KBM-7 (cell line): ENCODE measurements at places on chromosomes 2 and 18.
A peak's percentile ranks its signal among the peaks of the same experiment; 100 is the strongest.

GRCh38 chr2:44168681-44169154 is at the start of gene PPM1B:
Gene PPM1B, plus strand, starts transcription at chr2:44168875. Its CDS starts 32,325 bp downstream, at chr2:44201200.
- DNase-seq, result no peak

DNA sequence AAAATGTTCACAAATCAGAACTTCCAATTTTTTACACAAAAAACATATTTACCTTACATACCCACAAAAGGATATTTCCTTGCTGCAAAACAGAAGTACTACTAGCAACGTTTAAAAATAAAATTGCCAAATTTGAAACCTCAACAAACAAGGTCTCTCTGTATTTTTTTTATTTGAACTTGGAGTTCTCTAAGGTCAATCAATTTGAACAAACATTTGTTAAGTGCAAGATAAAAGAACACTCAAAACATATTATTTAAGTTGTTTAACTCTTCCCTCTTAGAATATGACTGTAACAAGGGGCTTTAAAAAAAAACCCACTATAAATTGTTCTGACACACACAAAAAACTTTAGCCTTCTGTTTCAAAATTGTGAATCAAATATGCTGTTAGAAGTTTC is 29.6 kb downstream of the PNO1 start:
- no peak for DNase-seq

GRCh38 chr2:171086352-171087290 is 74.1 kb downstream of the TLK1 start:
- DNase-seq, result peak; percentile 60

DNA sequence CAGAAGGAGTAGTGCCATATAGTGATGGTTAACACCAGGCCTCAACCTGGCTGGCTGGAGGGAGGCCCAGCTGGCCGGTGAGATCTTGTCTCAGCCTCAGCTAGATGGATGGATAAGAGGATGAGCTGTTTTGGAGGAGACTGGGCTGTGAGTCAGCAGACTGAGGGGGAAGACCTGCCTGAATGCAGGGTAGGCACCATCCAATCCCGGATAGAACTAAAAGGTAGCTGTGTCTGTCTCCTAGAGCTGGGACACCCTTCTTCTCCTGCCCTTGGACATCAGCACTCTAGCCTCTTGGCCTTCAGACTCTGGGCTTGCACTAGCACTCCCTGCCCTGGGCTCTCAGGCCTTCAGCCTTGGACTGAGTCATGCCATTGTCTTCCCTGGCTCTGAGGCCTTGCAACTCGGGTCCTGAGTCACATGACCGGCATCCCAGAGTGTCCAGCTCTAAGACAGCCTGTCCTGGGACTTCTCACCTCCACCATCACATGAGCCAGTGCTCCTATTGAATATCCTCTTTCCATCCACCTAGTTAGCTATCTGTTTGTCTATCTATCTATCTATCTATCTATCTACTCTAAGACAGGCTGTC is 131.3 kb downstream of the TPO start:
- no peak for DNase-seq

DNA sequence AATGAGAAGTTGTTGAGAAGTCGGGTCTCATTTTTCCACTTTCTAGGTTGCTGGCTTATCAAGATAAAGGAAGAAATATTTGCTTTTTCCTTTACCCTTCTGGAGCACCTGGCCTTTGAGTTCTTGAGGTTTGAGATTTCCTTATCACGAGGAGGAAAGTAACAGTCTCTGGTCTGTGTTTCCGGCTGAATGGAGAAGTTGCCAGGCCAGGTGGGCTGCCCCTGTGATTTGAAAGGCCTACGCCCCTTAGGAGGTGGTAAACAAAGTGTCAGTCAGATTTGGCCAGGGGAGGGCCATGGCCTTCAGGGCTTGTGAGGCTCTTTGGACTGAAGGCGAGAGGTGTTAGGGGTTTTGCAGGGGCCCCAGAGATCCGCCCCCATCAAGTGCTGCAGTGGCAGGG is 156.7 kb upstream of the HAAO start:
- DNase-seq, result peak; percentile 96

GRCh38 chr2:61962095-61962984 is 56.9 kb downstream of the COMMD1 start:
- DNase-seq, result no peak

DNA sequence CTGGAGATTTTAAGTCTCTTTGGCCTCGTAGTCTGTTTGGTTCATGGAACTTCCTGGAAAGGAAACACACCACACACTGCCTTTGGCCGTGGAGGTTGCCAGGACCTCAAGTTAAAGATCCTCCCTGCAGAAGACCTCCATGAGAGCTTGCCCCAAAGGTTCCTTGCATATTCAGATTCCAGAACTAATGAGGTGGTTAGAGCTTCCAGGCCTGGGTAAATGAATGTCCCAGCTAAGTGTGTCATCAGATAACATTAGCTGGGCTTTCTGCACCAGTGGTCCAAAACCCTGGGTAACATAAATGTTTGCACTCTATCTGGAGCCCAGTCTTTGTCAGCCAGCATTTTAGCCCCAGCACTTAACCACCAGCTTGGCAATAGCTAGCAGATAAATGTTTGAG is 122.1 kb upstream of the EML6 start:
- DNase-seq, result no peak

GRCh38 chr2:105746177-105747080 is 1.7 kb downstream of the NCK2 start:
- peak; percentile 68 for DNase-seq

DNA sequence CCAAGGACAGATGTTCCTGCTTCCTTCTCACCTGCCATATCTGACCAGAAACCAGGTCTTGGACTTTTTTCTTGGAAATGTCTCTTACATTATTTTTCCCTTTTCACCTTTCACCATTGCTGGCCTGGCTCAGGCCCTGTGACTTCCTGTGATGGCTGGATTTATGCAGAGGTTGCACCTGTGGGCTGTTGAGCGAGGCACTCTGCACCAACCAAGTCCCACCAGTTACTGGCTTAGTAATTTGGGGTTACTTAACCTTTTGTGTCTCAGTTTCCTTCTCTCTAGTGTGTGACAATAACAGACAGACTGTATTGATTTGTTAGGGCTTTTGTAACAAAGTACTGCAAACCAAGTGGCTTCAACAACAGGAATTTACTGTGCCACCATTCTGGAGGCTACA is 110.0 kb downstream of the INSIG2 start:
- no peak for DNase-seq

DNA sequence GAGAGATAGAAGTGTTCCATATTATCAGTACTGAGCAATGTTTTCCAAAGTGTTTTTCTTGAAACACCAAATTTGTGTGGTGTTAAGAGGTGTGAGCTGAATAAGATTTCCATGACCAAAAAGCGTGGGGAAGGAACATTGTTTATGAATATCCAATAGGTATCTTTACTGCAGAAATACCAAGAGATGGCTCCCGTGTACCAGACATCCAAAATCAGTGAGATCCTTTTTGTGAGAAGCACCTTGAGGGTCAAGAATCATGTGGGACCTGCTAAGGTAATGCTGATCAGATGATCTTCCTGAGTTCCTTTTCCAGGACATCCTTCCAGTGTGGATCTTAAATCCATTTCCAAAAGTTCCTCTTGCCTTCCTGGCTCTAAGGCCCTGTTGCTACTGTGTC is 246.0 kb downstream of the MYO3B start:
- no peak for DNase-seq

- peak; percentile 38 for DNase-seq
Measured at GRCh38 chr2:240986787-240987411, 11.5 kb upstream of the SNED1 start.

DNA sequence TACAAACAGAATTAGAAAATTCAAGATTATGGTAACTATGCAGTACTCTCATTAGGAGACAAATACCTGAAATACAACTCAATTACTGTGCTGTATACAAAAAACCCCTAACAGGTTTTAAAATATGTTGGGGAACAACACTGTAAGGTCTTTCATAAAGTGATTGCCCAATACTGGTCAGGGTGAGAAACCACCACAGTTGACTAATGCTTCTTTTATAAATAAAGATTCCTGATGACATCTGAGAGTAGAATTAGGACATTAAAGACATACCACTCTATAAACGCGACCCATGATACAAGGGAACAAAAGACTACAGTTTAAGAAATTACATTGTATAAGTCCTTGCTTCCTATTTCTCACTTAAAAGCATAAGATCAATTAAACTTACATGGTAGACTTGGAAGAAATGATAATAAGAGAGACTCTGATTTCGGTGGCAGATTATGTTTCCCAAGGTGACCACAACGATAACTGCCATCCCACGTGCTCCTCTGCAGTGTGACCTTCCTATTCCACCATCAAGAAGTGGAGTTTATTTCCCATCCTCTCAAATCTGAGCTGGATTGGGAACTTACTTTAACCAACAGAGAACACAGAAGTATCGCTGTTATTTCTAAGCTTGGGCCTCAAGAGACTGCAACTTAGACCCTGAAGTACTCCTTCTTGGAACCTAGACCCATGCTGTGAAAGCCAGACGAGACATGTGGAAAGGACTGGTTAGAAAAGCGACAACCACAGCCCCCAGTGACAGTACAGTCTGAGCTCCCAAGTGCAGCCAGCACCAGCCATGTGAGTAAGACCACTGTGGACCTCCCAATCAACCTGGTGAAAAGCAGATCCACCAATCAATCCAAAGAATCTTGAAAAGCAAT is 52.3 kb downstream of the ZNF521 start:
- DNase-seq, result peak; percentile 47

DNA sequence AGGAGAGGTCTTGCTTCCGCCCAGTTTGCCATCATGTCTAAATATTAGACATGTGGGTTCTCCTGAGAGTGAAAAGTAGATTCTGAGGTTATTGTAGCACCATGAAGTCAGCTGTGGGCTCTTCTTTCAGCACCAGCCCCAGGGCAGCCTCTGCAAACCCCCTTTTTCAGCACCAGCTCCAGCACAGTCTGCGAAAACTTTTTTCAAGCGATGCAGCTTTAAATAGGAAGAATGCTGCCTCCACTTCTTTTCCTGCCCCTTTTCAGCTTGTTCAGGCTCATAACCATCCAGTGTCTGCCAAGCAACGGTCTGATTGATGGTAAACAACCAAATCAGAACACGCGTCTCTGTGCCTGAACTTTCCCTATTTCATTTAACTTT is at the start of gene COL5A2:
Gene COL5A2 (minus strand): TSS at position 192 of the 381 bp plus-strand sequence. CDS start 157 bp downstream, at position 35.
- no peak for DNase-seq

DNA sequence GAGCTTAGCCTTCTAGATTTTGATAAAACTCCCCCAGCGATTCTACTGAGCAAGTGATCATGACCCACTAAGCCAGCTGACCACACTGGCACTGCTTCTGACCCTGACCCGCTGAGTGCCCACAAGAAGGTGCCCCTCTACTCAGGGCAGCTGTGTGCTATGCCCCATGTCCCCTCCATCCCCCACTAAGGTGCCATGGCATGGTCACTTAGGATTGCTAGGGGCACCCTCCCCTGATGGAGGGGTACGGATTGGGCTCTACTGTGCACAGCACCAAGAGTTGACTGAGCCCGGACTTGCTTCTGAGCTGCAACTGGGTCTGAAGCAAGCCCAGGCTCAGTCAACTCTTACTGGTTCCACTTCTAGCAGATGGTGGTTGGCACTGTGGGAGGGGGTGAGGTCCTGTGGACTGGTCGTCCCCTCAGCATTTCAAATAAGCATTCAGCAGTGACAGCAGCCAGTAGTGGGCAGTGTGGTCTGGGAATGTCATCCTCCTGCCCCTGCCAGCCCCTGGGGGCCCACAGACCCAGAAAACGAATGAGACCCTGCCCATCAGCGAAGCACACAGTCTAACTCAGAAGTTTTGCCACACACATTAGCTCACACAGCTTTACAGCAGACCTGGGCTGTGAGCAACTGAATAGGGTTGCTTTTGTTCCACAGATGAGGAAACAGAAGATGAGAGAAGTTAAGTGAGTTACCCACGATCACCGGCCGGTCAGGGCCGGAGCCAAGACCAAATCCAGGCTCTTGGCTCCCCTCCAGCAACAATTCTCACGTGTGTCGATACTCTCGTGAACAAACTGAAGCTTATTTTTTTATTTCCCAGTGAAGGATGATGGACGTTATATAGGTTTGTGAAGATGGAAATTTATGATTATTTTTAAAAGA is 52.1 kb upstream of the FOSL2 start:
- DNase-seq, result no peak

DNA sequence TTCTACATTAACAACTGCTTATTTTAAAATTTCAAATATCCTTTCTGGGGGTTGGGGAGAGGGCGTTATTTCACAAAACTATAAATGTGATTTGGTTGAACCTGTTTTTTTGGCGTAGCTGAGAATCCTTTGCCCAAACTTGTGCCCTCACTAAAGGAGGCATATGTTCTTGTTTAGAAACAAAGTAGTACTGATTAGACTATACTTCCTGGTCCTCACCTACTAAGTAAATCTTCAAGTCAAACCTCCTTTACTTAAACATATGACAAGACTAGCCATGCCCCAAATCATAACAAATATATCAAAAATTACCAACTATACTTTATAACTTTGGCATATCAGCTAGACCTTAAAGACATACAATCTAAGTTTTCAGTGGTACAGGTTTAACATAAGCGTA is 5.8 kb downstream of the EIF2AK3 start:
- no peak for DNase-seq

DNA sequence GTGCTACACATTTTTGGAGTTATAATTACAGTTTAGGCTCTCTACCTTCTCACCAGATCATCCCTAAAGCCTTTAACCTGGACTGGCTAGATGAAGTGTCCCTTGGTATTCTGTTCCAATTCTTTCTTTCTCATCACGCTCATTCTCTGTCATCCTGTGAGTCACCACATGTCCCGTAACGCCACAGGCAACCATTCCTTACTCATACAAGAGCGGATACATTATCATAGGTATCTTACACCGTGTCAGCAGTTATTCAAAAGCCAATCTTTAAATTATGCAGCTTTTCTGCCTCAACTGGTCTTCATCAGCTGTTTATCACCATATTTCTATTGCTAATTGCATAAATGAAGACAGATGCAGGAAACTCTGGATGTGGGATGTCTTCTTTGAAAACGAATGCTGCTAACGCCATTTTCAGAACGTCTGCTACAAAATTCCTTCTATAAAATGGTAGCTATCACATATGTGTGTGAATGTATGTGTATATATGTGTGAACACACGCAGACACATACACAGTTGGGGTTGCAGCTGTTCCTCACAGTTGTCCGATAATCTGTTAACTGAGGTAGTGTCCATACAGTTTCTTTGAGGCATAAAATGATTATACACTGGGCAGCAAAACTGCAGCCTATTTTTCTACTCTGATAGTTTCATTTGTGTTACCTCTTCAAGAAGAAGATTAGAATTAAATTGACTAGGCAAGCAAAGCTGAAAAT is 47.9 kb downstream of the EML6 start:
- DNase-seq, result no peak

- no peak for DNase-seq
Measured at GRCh38 chr2:176789751-176790150, 422.8 kb upstream of the HNRNPA3 start.

DNA sequence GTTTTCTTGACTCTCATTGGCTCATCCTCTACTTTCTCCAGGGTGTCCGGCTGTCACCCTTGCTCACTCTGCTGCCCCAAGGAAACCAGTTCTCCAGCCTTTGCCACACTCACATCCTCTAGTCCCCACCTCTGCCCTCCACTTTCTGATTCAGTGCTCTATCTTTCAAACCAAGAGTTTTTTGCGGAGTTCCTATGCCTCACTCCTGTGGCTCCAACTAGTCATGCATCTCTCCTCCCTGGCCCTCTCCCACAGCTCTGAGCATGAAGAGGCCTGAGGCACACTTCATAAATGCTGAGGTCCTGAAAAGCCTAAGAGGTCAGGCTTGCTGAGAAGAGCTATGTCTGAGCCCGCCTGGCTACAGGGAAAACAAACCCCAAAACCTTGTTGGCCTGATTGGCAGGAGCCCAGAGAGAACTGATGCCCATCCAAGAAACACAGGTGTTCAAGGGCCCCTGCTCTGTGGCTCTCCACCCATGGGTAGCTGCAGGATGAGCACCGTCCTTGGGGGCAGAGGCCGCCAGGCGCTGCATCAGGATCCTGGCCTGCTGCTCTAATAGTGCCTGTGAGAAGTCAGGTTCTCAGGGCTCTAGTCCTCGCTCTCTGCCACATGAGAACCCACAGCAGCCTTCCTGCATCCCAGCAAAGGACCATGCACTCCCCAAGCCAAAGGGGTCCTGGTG is 42.1 kb downstream of the HS1BP3 start:
- DNase-seq, result no peak
